ENCODE measurements at places on chromosomes 7 and 10.

DNA sequence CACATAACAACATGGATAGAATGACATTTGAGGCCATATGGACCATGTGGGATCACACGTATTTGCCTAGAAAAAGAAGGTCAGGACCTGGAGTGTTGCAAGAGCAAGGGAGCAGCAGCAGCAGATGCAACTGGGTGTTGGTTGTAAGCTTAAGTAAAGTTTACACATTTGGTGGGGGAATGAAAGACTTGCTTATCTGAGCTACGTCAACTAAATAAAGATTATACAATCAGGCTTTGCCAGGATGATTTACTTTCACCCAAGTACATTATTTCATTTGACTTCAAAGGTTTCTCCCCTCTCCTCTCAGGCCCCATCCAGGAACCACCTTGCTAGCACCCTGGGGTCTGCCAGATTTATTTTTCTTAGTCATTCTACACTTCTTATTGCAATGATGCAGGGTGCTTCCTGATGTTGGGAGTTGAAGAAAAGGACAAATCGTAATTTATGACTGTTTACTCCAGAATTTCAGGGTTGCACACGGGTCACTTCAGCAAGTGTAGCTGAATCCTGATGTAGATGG is 591.9 kb upstream of the IGFBP3 start:
- no peak for DNase-seq

DNA sequence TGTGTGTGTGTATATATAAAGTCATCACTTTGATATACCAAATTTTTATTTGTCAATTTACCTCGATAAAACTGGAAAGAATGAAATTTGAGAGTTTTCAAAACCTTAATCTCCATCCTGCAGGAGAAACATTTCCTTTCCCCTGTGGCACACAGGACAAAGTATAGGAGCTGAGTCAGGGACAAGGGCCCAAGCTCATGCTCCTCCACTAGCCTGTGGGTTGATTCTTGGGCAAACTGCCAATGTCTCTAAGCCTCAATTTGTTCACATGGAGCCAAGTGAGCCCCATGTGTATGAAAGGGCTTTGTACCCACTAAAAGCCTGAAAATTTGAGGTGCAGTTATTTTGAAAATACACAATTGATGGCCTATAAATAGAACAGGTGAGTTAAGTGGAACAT is 60.3 kb upstream of the IL6 start:
- DNase-seq, result no peak

DNA sequence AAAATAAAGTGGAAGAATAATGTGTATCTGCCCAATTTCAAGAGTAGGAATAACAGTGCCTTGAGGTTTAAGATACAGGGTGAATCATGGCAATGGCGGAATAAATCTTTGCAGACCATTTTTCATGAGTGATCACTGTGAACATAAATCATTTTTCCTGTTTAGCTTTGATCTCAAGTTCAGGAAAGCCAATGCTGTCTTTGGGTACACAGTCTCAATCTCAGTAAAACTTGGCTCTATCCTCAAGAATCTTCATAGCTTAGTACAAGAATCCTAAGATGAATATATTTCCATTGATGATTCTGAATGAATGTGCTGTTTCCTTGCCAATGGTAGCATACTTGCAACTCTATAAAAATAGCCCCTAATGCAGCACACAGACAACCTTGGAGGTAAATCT is 6.8 kb downstream of the NAMPT start:
- no peak for DNase-seq

DNA sequence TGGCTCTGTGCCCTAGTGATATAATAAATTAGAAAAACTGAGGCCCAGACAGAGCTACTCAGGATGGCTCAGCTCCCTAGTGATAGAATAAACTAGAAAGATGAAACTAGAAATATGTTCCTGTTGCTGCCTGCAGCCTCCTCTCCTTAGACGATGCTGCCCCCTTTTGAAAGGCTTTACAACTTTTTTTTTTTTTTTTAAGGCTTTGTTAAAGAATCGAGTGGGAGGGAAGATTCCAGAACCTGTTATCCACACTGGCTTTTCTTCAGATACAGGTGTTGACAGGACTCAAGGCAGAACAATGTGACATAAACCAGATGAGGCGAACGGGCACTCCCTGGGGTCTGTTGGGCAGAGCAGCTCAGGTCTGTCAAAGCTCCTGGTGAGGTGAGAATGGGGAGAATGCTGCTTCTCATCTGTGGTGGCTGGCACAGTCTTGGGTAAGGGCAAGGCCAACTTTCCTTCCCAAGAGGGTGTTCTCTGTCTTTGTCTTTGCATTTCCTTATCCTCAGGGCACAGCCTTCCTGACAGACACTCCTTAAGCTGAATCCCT is 175.1 kb downstream of the COBL start:
- no peak for DNase-seq

- no peak for DNase-seq
These were observed 103.9 kb downstream of the LRRC18 start for GRCh38 chr10:48835781-48836180.

- DNase-seq, result no peak
These were observed 31.1 kb downstream of the SORBS1 start for GRCh38 chr10:95530029-95530428.

- DNase-seq, result no peak
These were observed 109.6 kb downstream of the SH2D4B start for GRCh38 chr10:80647173-80647833.

DNA sequence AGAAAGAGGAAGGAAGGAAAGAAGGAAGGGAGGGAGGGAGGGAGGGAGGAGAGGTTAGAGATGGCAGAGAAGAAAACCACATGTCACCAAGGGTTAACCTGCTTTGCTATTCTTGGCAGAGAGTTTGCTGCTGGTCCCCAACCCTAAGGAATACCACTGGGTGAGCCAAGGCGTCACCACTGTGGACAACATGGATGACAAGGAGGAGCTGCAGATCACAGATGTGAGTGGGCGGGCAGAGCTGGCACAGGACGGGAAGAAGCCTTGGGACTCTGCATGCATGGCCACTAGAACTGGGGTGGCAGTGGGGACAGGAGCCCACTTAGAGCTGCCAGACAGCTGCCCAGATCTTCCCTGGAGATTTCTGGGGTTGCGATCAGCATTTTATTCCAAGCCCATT is 17.2 kb upstream of the MYH16 start:
- DNase-seq, result no peak

GRCh38 chr10:131024259-131025131 is 287.0 kb downstream of the TCERG1L start:
- DNase-seq, result no peak

GRCh38 chr10:78415111-78415510 is 381.4 kb downstream of the RPS24 start:
- no peak for DNase-seq
